ENCODE measurements at places on chromosomes 11 and 22.

DNA sequence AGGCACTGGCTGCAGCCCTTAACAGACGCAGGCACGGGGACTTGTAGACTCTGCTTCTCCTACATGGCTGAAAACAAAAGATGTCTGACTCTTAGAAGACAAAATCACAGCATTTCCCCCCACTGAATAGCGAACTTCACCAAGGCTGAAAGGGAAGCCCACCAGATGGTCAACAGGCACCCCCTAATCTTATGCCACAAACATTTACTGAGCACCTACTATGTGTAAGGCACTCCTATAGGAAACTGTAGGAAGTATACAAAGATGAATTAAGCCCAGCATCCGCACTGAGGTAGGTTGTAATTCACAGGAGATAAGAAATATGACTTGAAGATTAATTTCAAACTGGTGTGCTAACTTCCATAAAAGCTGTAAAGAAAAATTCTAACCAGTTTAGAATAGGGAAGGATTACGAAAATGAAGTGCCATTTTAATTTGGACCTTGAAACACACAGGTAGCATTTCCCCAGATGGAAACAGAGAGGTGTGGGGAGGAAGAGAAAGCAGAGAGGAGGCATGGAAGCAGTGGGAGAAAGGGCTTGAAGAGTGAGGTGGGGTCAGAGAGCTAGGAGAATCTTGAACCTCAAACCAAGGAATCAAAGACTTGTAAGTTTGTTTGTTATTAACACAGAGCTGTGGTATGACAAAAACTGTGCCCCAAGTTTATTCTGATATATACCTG lies 38.1 kb downstream of the NUMA1 start:
- DNase-seq = no peak

GRCh38 chr11:12889243-12889642 lies 119.9 kb upstream of the RASSF10 start:
- no peak for DNase-seq

- no peak for DNase-seq
These were observed 696.2 kb upstream of the TENM4 start for GRCh38 chr11:80136991-80137390.

DNA sequence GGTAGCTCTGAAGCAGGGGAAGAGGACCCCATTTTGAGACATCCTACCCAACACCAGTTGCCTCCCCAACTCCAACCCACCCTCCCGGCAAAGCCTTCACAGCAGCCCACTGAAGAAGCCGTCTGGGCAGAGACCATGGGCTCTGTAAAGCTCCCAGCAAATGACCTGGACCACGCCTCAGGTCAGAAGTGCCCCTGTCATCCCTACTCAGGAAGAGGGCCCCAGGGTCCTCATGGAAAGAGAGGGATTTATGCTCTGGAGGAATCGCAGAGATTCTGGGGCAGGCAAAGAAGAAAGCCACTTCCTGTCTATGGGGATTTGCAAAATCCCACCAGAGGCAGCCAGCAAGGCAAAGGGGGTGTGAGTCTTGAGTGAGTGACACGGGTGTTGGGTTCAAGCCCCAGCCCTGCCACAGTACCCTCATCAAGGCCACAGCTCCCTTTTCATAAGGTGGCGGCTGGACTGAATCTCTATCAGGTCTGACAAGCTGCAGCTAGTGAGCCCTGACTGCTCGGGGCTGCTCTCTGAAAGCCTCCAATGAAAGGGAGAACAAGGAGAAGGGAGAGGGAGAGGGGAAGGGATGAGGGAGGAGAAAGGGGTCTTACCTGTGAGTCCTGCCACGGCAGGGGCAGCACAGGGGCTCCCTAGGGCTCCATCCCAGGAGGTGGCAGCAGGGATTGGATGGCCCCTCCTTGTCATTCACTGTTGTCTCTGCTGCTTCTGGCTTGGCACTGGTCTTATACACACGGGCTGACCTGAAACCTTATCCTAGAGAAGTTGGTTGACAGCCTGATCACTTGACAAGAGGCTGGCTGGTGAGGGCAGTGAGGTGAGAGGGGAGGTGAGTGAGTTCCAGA lies at the start of gene UCP3:
UCP3 (minus strand) TSS at position 713 of the 857 bp plus-strand sequence. CDS start 2,043 bp downstream, outside the sequence.
- no peak for DNase-seq

GRCh38 chr11:109864834-109865547 lies 228.2 kb upstream of the ZC3H12C start:
- no peak for DNase-seq
